ENCODE measurements at places on chromosomes 3 and 15.
A peak's percentile ranks its signal among the peaks of the same experiment; 100 is the strongest.

GRCh38 chr3:125266971-125267370 lies 54.4 kb upstream of the SLC12A8 start:
- DNase-seq, result no peak

- no peak for DNase-seq
These were observed 62.0 kb downstream of the TTBK2 start for GRCh38 chr15:42858540-42858939.

- no peak for DNase-seq
These were observed 66.5 kb downstream of the CHSY1 start for GRCh38 chr15:101185336-101185735.

GRCh38 chr3:48268936-48269561 lies 28.1 kb downstream of the ZNF589 start:
- DNase-seq, result no peak

DNA sequence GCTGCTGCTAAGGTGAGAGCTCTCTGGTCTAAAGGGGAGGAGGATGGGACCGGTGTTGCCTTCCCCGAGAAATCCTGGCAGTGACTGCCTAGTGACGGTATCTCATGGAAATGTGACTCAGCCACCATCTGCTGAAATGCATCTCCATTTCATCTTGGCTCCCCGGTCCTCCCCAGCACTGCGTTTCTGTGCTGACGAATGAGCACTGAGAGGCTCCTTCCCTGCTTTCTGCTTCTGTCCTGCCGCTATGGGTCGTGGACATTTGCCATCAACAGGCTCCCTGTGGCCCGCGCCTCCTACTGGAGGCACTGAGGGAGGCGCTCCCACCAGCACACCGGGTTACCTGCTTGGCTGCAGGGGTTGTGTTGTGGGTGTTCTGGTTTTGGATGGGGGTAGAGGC lies 13.5 kb upstream of the SEC13 start:
- DNase-seq, result peak; percentile 62

- peak; percentile 13 for DNase-seq
These were observed 7.1 kb downstream of the CLRN1 start for GRCh38 chr3:150965436-150965835.

GRCh38 chr3:159447841-159448240 lies 540.8 kb upstream of the IL12A start:
- no peak for DNase-seq

GRCh38 chr3:56124546-56124945 lies 343.7 kb downstream of the ERC2 start:
- DNase-seq, result no peak

DNA sequence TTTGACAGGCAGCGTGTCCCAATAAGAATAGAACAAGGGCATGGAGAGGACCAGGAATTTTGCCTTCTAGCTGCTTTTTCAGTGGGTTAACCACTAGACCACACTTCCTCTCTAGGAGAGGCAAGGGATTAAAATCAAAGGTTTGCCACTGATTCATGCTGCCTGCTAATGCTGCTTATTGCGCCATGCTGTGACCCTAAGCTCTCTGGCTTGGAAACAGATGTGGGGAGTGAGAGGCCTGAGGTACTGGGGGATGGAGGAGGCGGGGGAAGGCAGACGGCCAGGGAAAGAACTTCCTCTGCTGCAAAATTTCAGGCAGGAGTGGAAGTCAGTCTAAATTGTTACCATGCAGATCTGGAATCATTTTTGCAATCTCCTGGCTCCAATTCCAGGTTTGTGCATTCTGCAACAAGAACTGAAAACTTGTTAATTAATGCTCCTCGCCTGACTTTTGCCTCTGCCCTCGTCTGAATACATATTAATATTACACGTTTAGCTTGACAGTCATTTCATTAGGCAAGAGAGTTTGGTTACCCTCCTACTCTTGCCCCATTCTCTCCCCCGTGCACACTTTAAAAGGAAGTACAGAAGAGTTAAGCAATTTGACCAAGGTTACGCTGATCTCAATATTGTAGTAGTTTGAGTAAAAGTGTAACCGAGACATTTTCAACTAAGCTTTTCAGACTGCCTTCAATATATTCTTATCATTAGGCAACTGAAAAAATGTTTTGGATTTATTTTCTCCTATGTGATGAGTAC lies 121.7 kb upstream of the SPRED1 start:
- peak; percentile 99 for DNase-seq

DNA sequence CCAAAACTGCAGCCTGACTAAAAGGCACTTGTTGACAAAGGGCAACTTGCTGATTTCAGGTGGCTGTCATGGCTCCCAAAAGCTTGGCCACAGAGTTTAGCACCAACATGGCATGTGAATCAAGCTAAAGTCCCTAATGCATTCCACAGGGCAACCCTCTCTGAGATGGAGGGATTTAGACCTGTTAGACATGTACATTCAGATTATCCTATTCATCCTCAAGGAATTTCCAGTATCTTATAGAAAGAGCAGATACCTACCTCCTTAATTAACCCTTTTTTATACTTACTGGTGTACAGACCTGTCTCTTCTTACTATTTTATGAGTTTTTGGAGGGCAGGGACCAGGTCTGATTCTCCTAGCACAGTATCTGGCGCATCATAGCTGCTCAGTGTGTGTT lies 31.3 kb downstream of the ACP3 start:
- DNase-seq, result no peak

GRCh38 chr3:13235079-13235478 lies 161.8 kb upstream of the IQSEC1 start:
- no peak for DNase-seq

GRCh38 chr15:40932156-40932555 lies 3.0 kb downstream of the DLL4 start:
- no peak for DNase-seq

- DNase-seq, result no peak
These were observed 12.6 kb upstream of the GRIP2 start for GRCh38 chr3:14552717-14553116.

GRCh38 chr3:146501752-146502151 lies 32.4 kb upstream of the PLSCR2 start:
- no peak for DNase-seq

DNA sequence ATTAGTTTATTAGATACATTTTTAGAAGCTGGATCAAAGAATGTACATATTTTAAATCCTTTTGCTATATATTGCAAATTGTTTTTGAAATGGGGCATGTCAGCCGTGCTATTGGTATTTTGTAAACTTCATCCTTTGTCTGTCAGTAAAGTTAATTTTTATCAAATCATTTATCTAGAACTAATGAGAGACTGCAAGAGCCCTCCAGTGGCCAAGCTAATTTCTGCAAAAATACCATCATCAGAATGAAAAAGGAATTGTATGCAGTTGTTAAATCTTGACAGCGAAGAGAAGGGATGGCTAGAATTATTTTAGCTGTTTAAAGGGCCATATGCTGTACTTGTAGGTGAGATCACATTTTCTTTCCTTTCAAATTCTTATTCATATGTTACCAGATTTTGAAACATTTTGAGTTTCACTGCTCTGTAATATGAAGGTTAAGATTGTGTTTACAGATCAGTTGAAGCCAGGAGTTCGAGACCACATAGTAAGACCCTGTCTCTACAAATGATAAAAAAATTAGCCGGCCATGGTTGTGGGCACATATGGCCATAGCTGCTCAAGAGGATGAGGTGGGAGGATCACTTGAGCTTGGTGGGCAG lies 8.1 kb upstream of the CLDN11 start:
- DNase-seq, result peak; percentile 64

DNA sequence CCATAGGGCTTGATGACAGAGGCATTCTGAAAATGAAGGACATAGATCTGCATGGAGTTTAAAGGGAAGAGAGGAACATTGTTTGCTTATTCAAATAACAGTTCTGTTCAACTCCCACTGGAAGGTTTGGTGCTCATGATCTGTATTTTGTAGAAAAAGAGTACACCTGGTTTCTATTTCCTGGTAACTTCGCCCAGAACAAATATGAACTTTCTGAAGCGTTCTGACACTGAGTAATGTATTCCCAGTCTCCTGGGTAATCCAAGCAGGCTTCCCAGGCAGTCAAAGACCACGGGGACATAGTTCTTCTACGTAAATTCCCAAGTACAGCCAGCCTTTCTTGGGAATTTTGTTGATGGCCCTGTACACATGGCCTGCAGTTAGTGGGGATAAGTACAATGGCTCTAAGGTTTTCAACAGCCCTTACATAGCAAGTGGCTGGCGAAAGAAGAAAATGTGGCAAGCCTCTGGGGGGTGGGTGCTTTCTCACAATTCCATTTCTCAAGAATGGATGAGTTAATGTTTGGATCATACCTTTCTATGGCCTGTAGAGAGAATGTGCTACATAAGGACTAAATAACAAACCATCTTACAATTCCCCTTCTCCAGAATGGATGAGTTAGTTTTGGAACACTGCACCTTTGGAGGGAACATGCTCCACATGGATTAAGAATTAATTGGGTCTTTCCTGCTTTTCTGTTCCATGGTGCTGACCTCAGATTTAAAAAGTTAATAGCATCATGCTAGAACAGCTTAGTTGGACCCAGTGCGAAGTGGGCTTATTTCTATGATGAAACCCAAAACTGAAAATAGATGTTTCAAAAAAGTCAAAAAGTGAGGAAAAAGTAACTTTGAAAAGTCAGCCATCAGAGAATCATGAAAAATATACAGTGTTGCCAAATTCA lies 52.7 kb downstream of the COL6A6 start:
- no peak for DNase-seq

DNA sequence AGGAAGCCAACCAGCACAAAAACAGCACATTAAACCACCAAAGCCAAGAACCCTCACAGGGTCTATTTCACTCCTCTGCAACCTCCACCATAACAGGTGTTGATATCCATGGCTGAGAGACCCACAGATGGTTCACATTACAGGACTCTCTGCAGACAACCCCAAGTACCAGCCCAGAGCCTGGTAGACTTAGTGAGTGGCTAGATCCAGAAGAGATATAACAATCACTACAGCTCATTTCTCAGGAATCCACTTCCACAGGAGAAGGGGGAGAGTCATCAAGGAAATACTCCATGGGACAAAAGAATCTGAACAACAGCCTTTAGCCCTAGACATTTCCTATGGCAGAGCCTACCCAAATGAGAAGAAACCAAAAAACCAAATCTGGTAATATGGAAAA lies 168.1 kb upstream of the CD96 start:
- peak; percentile 66 for DNase-seq

DNA sequence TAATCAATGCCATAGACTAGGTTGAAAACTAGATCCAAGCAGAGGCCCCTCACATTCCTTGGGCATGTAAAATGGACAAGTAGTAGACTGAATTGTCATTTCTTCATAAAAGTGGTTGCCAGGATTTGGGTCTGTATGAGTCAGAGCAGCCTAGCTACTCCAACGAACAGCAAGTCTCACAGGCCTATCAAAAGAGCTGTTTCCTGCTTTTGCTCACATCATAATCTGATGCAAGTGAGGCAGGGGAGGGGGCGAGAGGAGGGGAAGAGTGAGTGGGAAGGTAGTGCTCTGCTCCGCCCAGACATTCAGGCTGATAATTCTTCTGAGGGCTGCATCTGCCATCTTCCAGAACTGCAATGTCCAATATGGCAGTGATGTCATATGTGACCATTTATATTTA lies 228.9 kb upstream of the PRICKLE2 start:
- peak; percentile 57 for DNase-seq

- no peak for DNase-seq
These were observed 43.1 kb upstream of the ARL6 start for GRCh38 chr3:97721446-97721845.

- DNase-seq, result no peak
These were observed 93.7 kb downstream of the FBLN2 start for GRCh38 chr3:13642597-13642996.

GRCh38 chr3:23949784-23950183 lies 4.7 kb downstream of the NR1D2 start:
- DNase-seq, result no peak

DNA sequence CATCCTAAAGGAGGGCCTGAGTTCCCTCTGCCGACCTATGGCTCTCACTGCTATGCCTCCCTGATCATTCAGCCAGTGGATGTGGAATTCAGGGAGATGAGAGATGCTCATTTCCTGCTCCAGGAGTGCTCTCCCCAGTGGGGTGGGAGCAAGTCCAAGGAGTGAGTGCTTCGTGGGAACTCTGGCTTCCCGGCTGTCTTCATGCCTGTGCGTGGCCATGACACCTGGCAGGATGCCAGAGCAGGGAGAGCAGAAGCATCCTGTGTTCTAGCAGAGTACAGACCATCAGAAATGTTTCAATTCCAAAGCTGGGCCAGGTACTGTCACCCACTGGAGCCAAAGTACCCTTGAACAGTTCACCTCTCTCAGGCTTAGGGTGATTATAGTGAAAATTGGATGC lies 45.1 kb downstream of the APH1B start:
- peak; percentile 60 for DNase-seq

DNA sequence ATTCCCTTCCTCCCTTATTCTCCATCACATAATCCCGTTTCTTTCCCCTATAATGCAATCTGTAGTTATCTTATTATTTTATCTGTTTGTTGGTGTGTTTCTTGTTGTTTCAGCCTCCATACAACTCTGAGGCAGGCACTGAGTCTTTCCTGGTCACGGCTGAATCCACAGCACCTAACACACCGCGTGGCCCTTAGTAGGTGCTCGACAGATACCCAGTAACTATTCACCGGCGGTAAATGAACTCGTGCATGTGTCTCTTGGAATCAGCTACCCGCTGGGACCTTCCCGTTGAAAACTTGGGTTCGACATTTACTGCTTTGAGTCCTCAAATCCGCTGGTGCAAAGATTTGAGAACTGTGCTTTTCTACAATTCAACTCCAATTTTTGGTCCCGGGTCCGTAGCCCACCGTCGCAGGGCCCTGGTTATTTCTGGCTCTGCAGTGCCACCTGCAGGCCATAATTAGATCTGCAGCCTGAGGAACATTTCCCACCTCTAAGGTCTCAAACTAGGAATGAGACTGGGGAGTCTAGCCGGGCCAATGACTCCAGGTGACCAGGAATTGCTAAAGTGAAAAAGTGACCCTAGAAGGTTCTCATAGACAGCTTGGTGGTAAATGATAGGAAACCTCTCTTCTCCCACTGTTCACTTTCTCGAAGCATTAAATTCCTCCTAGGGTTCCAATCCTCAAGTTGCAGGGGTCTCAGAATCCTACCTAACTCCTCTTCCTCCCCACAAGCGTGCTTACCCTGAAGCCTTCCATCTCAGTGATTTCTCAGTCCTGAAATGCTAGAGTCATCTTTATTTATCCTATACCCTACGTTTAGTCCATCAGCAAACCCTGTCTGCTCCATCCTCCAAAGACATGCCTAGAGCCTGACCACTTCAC lies 40.0 kb upstream of the TRH start:
- DNase-seq, result peak; percentile 9

GRCh38 chr15:85793641-85794597 lies 806 bp downstream of the KLHL25 start:
- DNase-seq, result peak; percentile 60

DNA sequence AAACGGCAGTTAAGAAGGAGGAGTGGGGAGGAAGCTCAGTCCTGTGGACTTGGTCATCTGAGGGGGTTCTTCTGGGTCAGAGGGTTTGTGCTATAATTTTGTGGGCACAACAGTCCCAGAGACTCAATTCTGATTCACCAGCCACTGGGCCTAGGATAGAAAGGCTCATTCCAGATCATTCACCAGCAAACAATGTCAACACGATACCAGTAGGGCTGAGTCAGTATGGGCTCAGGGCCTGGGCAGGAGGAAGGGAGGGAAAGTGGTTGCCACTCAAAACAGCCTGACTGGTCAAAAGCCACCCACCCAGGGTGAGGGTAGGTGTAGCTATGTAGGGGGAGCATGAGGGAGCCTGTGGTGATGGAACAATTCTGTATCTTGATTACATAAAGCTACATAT lies 86.9 kb upstream of the MEX3B start:
- DNase-seq, result peak; percentile 90

- DNase-seq, result no peak
These were observed 10.6 kb upstream of the U2SURP start for GRCh38 chr3:142990721-142991120.

- peak; percentile 39 for DNase-seq
These were observed 266.4 kb upstream of the CDIN1 start for GRCh38 chr15:36313021-36313420.

- DNase-seq, result peak; percentile 94
These were observed 72.2 kb downstream of the SMAD6 start for GRCh38 chr15:66774001-66774814.

Measured in foreskin fibroblast (primary cell).